ENCODE measurements at places on chromosomes 11 and 22.

GRCh38 chr11:133945087-133945974 is 11.4 kb downstream of the IGSF9B start:
- no peak for DNase-seq

- DNase-seq: no peak
Observed at GRCh38 chr11:18280438-18281045, 14.5 kb downstream of the SAA1 start.

DNA sequence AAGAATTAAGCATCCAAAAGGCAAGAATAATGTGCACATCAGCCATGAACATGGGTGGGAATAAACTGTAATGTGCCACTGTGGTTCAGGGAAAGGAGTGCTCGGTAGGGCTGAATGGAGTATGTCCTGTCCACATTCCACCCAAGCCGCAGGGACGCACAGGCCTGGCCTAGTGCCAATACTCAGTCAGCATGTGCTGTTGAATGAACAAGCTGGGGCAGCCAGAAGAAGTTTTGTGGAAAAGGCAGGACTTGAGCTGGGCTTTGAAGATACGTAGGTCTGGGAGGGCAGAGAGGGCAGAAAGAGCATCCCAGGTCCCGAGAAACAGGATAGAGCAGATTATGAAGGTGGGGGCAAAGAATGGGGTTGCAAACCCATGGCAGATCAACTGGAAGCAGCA is 60.0 kb upstream of the PLET1 start:
- DNase-seq: no peak

GRCh38 chr11:80846442-80846841 is 1405.6 kb upstream of the TENM4 start:
- DNase-seq: no peak

GRCh38 chr22:37182101-37182948 is 5.7 kb downstream of the C1QTNF6 start:
- no peak for DNase-seq

GRCh38 chr11:82682003-82682751 is 51.5 kb downstream of the FAM181B start:
- DNase-seq: peak; percentile 47

- DNase-seq: no peak
Observed at GRCh38 chr11:113991170-113991569, 16.3 kb downstream of the HTR3A start.

DNA sequence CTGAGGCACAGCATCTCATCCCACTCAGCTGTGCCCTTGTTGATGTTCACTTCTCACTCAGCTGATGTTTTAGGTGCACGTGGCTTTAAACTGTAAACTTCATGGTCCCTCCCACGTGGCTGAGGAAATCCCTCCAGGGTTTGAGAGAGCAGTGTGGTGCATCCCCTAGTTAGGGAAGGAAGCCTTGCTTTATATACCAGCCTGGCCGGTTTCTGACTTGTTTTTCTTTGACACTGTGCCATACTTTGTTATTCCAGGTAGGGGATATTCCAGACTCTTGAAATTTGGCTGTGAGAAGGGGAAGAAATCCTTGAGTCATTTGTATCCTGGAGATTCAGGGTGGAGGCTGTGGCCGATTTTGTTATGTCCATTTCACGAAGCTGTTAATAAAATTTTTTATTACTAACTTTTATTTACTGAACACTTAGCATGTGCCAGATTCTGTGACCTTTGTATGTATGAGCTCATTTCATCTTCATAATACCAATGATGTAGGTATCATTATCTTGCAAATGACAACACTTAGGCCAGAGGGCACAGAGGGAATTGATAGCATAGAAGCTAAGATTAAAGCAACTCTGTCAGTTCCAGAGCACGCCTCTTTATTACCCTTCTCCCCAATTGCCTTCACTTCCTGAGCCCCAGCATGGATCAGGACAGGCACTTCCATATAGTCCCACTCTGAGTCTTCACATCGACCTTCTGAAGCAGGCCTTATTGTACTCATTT is 116.6 kb downstream of the NAV2 start:
- DNase-seq: no peak

- no peak for DNase-seq
Observed at GRCh38 chr11:122847466-122847865, 9.2 kb downstream of the CRTAM start.

- DNase-seq: no peak
Observed at GRCh38 chr22:22752556-22753477, 108.4 kb downstream of the GGTLC2 start.

- DNase-seq: no peak
Observed at GRCh38 chr11:2717561-2718325, 17.9 kb upstream of the KCNQ1OT1 start.

DNA sequence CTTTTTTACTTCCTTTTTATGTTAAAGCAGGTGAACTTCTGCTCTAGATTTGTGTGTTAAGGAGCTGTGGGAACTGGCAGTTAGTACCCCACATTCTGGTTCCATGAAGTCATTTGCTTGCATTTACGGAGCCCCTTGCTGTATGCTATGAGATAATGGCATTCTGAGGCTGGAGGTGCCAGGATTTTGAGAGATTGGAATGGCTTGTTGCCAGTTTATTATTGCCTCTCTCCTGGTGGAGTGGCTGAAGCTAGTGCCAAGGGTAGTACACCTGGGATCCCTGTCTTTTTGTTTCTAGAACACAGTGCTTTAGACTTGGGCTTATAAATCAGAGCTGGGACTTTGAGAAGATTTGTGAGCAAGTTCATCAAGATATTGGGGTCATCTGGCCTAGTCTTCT is 73.8 kb downstream of the STIM1 start:
- DNase-seq: no peak

DNA sequence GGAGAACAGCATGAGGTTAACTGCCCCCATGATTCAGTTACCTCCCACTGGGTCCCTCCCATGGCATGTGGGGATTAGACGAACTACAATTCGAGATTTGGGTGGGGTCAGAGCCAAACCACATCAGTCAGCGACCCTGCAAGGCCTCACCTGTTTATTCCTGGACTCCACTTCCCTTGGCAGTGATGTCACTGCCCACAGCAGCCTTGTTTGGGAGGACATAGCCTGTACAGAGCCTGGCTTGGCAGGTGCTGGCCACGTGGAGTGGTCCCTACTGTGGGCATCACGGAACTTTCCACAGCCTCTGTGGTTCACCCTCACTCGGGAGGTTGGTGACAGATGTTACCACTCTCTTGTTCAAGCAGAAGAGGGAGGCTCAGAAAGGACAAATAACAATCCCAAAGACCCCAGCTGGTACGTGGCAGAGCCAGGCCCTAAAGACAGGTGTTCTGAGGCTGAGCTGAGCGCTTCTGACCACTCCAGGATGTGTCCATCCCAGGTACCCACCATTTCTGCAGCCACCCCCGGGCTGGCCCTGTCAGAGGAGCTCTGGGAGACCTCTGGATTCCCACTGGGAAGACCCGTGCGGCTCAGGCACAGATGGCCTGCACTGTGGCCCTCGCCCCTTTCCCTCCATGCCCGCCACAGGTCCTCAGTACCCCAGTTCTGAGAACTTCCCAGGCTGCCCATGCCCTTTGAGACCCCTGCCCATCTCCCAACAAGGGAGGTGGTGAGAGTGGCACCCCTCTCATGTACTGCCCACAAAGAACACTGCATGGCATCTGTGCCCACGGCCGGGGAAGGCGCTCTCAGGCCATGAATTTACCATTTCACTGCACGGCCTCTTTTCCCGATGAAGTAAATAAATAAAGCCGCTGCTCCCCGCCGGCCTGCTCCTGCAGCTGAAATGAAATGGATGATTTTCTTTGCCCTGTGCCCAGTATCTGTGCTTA is 605.8 kb downstream of the TBC1D22A start:
- DNase-seq: no peak

- no peak for DNase-seq
Observed at GRCh38 chr11:73167363-73167954, 25.3 kb upstream of the FCHSD2 start.

GRCh38 chr22:41538583-41538982 is 5.7 kb downstream of the POLR3H start:
- DNase-seq: no peak

DNA sequence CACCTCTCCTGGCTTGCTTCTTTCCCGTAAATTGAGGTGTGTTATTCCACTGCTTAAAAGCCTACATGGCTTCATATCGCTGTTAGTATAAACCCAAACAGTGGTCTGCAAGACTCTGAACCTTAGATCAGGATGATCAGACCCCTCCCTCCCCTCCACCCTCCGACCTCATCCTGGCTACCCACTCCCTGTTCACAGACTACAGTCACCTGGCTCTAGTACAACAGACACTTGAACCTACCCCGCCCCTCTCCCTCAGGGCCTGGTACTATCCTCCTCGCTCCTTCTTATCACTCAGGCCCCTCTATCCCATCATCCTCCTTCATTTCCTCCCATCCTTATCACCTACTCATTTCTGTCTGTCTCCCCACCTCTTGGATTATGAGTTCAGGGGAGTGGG is 20.1 kb downstream of the PTPRJ start:
- DNase-seq: no peak

GRCh38 chr11:76124905-76125770 is 81.2 kb downstream of the WNT11 start:
- no peak for DNase-seq

DNA sequence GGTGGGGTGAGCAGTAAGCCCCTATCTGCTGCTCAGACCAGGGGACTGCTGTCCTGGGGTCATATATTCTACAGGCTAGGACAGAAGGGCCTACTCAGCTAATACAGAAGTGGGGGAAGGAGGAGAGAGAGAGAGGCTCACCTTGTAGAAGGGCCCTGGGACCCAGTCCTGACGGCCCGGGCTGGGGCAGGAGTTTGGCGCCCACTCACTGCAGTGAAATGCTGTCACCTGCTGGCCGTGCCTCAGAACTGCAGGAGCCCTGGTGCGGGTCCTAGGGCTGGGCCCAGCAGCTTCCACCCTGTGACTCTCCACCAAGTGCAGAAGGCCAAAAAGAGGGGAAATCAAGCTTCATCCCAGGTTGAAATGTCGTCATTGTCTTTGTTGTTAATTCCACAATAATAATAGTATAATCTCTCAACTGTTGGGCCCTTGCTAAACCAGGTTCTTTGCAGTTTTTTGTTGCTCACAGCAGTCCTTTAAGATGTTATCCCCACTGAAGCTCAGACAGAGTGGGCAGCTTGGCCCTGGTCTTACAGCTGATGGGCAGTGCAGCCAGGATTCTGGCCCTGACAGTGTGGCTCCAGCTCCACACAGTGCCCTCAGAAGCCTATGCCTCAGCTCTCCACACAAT is 29.6 kb downstream of the TRIM29 start:
- DNase-seq: peak; percentile 94

DNA sequence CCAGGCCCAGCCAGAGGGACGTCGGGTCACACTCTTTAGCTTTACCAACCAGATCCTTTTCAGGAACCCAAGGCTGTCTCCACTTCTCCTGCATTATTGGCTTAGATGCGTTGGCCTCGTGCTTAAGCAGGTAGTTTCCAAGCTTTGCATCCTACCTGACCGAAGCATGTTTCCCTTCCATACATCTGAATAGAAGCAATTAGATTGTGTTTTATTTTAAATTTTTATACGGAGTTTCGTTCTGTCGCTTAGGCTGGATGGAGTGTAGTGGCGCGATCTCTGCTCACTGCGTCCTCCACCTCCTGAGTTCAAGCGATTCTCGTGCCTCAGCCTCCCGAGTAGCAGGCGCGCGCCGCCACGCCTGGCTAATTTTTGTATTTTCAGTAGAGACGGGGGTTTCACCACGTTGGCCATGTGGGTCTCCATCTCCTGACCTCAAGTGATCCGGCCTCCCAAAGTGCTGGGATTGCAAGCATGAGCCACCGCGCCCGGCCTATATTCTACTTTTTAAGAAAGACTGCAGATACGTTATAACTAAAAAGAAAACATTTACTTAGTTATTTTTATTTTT is 677 bp downstream of the DYNC2H1 start:
- no peak for DNase-seq

- no peak for DNase-seq
Observed at GRCh38 chr11:128483211-128483788, 104.1 kb downstream of the ETS1 start.

DNA sequence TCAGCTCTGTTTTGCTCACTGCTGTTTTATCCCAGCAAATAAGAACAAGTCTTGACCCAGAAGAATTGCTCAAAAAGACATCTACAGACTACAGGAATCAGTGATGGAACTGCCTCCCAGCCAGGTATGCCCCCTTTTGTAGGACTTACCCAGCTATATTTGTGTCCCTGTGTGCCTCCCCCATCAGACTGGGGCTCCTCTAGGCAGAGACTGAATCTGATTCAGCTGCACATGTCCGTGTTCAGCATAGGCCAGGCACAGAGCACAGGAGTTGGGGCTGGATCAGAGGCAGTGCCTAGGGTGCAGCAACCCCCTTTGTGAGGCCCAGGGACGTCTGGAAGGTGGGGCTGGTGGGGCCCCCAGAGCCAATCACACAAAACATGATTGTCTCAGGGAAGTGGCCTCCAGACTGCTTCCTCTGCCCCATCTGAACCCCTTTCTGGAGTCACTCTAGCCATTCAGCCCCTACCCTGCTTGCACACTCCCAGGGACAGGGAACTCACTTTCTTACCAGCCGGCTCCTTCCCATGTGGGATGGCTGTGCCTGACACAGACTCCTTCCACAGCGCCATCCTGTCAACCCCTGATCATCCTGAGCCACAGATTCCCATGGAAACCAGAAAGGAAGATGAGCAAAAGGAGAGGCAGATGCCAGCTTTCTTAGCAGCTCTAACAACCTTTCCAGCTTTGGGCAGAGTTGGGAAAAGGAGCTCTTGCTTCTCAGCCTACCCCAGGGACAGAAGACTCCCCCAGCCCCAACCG is 24.8 kb downstream of the PDE2A start:
- no peak for DNase-seq

DNA sequence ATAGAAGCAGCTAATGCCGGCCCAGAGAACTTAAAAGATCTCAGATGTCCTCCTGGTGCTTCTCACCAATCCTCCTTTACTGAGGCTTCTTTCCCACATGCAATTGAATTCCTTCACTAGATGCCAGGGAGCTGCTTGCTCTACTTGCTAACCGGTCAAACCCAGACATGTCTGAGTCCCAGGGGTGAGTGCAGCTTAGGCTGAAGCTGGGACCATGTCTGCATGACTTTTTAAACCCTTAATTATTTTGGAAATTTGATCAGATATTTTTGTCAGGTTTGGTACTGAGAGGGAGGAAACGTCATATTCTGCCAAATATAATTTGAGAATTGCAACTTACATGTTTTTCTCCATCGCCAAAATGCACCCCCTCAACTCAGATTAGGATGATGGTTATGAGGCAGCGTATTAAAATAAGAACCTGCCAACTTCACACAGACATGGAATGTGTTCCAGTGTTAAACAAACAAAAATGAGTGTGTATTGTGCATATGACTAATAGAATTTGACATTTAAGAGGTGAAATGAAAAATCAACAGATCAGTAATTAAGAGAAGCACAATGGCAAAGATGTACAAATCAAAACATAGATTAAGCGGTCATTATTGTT is 529.5 kb downstream of the ETS1 start:
- DNase-seq: no peak

DNA sequence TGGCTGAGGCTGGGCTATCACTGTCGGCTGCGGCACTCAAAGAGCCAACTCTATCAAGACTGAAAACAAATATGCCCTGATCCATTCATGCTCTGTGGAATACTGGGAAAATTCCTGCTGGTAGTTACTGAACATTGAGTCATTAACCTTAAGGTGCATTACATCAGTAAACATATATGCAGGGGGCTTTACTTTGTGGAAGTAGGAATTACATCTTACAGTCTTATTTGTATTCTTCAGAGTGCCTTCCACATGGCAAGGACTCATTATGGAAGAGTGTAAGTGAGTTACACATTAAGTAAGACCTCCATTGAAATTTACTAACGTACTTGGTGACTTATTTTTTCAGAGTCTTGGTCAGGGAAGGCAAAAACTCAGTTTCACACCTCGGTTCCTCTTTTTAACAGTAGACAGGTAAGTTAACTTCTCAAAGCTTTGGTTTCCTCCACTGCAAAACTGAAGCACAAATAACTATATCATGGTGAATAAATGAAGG is 4.5 kb downstream of the OR5B21 start:
- DNase-seq: no peak
